Activated T-cell treated with anti-CD3 and anti-CD28 coated beads, Interleukin-2, amount 50 U/mL, for 1 hour (primary cell): ENCODE measurements at places on chromosomes 11 and 22.

DNA sequence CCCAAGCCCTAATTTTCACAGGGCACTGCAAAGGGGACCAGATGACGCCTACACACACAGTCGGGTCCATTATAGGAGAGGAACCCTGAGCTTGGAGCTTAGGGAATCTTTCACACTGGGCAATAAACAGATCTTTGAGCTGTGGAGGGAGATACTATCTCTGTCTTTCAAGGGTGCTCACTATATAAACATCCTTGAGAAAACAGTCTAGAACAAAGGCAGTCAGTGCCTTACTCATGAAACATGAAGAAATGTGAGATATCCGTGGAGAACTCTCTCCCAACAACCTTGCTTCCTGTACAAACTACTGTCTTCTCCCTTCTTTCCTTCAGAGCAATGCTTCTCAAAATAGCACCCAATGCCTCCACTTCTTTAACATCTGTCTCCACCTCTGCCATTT, 109.0 kb upstream of the APOA1 start:
- DNase-seq = no peak

GRCh38 chr22:49088801-49089791, 738.6 kb downstream of the BRD1 start:
- no peak for DNase-seq

DNA sequence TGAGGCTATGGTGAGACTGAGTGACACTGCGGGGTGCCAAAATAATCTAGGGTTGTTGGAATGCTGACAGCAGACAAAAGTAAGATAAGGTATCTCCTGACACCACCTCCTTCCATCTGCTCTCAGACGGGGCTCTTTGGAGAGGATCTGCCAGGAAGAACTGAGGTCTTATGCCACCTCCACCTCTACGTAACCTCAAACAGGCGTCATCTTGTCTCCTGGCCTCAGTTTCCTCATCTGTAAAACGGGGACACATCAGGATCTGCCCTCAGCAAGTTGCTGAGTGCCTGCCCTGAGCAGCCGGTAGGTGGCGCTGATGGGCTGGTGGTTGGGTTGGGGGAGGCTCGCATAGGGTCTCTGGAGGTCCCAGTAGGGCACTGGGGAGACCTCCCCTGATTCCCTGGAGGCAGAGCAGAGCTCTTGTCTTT, 1.7 kb upstream of the MYEOV start:
- DNase-seq = peak; percentile 66

DNA sequence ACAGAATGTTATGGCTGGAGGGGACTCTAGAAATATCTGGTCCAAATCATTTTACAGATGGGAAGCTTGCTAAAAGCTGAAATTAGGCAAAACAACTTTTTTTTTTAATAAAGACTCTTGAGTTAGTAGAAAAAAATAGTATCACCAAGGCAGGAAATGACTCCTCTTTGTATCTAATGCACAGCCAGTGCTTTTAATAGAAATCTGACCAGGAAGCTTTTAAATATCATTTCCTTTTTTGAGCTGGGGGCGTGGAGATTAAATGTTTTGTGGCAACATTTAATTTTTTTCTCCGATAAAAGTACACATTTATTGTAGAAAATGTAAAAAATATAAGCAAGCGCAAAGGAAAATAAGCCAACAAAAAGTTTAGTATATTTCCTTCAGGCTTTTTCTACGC, 22.5 kb downstream of the TRAF6 start:
- no peak for DNase-seq

DNA sequence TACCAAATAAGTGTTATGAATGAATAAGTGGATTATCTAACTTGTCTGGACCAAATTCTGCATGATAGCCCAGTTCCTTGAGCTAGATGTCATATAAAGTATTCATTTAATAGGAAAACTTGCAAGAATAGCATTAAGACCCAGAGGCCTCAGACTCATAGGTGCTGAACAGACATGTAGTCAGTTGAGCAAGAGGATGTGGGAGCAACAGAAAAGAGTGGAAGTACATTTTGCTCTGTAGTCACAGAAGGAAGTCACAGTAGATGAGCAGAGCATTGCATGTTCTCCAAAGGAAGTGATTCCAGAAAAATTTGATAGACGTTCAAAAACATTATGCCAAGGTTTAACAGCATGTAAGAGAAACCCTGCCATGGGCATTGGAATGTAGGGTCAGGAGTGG, 9.5 kb downstream of the HOATZ start:
- DNase-seq = no peak

DNA sequence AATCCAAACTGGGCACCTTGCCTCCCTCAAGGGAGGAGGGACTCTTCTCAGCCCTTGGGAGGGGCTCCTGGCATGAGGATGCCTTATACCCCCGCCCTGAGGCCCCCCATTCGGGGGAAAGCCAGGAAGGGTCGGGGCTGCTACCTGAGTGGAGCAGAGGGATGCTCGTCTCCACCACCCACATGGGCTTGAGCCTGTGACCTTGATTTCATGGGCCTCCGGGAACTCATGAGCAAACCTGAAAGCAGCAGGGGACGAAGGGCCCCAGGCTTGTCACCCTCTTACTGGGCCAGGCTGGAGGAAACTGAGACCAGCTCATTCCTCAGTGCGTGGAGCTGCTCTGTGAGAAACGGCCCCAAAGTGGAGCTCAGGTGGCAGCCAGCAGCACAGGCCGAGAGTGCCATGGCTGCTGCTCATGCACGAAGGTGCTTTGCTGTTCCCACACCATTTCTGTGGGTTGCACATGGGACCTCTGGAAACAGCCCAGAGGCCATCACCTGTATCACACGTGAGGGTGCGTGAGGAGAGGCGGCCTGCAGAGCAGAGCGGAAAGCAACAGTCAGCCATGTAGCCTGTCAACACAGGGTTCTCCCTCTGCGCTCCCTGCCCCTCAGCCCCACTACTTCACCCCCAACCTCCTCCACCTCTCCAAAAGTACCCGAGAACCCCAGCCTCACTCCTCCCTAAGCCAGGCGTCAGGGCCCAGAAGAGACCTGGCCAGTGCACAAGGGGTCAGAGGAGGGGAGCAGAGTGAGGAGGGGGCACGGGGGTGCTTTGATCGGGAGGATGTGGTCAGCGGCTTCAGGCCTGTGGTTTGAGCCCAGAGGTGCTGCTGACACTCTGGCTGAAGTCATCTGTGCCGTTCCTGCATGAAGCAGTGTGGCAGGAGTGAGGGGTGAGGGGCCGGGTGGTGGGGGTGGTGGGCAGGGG, 14.1 kb upstream of the IL2RB start:
- DNase-seq = no peak

DNA sequence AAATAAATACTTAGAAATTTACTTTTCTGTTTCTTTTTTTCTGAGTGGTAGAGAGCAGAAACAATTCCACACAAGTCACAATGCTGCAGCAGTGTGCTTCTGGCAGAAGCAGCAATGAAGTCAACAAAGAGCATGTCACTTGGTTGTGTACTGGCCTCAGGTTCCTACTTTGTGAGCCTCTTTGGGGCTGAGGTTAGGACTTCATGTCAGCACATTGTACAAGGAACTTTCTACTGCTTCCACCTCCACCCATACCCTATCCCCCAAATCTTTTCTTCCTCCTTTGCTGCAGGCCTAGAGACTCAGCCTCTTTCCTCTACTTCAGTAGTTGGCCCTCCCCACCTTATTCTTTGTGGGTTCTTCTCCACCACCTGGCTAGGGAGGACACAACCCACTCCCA, 252.7 kb upstream of the PITPNB start:
- DNase-seq = no peak

DNA sequence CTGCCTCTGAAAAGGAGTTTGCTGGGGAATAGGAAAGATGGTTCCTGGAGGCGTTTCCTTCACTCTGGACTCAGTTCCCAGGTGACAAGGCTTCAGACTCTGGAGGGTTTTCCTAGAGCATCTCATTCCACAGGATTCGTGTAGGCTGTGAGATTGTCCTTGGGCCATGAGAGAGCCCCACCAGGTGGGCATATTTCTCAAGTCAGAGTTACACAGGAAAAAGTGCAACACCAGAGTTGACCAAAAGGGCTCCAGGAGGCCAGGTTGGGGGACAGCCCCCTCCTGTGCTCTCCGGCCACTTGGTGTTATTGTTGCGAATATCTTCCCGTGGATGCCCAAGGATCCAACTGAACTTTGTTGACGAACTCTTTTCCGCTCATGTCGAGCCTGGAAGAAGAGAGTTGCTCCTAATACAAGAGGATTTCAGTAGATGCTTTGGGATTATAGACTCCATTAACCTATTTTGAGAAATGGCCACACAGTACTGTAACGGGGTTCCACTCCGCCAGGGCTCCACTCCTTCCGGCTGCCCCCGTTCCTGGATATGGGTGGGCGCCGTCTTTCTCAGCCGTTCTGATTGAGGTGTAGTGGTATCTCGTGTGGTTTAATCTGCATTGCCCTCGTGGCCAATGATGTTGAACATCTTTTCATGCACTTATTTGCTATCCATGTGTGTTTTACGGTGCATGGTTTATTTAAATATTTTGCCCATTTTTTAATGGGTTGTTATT, 580.3 kb downstream of the BRD1 start:
- no peak for DNase-seq

- no peak for DNase-seq
These were observed 555.8 kb downstream of the BUD13 start for GRCh38 chr11:116217006-116217405.

DNA sequence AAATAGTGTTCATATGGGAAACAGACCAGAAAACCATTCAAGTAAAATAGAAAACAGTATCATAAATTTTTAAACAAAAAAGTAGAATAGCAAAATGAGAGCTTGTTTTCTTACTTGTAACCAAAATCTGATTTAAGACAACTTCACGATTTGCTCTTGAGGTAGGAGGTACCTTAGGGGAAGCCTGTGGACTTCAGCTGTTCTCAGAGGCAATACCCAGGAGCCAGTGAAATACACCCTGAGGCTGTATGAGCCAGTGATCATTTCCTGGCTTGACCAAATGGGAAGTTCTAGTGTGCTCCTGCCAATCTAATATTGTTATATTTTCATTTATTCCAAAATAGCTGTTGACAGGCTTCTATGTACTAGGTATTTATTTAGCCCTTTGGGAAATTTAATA, 104.8 kb downstream of the ARHGAP42 start:
- DNase-seq = no peak

DNA sequence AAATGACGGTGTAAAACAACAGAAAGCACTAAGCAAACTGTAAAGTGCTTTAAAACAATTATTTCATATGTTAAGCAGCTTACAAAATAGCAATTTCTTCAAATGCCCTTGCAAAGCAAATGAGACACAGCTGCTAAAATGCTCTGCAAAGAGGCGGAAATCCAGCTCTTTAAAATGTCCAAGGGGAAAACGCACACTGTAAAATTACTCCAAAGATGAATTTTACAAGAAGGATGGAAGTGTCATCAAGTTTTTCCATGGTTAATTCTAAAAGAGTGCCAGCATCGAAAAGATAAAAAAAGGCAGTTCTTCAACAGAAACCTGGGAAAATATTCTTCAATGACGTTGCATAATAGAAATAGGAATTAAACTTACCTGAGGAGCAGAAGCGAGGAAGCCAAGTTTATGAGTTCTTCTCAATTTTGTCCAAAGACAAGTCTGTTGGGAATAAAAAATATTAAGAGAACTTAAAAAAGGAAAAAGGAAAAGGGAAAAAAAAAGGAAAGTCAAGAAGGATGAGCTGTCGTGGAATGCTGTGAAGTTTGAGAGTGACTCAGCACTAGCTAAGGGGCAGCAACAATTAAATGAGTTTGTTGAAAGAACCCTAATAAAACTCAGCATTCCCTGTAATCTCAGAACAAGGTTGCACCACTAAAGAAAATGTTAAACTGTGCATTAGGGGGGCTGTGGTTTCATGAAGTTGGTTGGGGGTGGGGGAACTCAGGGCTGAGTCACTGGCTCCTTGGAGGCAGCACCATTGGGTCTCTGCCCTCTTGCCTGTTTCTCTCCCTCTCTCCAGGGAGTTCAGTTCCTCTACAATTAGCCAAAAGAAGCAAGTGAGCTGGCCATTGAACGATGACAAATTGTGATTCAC, 64.2 kb upstream of the BLID start:
- no peak for DNase-seq

DNA sequence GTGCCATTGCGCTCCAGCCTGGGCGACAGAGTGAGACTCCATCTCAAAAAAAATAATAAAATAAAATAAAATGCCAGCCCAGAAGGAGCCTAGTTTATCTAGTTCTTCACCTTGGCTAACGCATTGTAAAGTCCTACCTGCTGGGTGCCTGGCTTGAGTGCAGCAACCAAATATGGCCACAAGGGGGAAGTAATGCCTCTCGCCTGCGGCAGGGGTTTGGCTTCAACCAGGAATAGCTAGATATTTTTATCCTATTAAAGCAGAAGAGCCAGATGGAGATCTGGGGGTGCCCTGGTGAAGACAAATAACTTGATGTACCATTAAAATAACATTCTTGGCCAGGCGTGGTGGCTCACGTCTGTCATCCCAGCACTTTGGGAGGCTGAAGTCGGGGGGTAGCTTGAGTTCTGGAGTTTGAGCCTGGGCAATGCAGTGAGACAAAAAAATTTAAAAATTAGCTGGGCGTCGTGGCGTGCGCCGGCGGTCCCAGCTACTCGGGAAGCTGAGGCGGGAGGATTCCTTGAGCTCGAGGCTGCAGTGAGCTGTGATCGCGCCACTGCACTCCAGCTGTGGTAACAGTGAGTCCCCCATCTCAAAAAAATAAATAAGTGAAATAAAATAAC, 20.6 kb upstream of the PLEKHB1 start:
- DNase-seq = peak; percentile 68

DNA sequence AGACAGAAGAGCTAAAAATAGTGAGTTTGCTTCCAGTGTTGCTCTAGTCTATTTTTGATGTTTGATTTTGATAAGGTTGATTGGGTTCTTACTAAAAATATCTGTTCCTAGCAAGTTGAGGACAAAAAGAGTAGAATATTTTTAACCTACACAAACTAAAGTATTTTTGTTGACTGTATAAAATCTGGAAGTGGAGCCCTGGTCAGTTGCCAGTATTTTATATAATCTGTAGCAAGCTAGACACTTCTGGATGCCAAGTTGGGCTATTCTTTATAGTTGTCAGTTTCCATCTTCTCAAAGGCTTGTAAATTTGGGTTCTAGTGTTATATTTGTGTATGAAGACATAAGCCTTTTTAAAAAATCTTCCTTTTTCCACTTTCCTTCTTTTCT, 56.7 kb downstream of the HSD17B12 start:
- no peak for DNase-seq

- DNase-seq = no peak
These were observed 13.7 kb downstream of the PHF21B start for GRCh38 chr22:44996120-44996519.

GRCh38 chr11:120068114-120068573, 69.8 kb downstream of the TRIM29 start:
- DNase-seq = no peak

- DNase-seq = no peak
These were observed 10.4 kb downstream of the OR51T1 start for GRCh38 chr11:4891996-4892640.

DNA sequence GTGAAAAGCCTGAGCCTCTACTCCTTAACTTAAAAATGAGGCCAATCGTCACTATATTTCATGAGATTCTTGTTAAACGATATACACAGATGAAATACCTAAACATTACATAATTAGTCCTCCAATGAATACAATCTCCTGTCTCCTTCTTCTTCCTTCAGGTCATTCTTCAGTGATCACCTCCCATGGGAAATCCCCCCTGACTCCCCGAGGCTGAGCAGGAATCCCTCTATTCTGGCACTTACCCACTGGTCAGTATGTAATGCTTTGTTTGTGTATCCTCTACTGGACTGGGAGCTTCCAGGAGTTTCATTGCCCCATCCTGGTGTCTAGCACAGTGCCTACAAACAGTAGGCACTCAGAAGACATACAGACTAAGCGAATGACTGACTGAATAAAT, 52.3 kb downstream of the RAB38 start:
- no peak for DNase-seq
